ENCODE measurements at places on chromosomes 2 and 18.

DNA sequence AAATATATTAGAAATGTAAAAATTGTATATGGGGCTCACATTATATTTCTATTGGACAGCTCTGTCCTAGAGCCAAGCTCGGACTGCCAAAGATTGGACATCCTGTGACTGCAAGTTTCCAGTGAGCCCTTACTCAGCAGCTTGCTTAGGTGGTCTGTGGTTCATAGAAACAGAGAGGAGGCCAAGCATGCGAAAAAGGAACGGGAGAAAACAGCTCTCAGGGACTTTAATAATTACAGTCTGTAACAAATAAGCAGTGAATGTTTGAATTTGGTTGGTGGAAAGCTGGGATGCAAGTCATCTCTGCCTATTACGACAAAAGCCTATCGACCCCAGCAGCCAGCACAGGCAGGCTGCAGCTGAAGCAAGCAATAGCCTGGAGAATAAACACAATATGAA lies 35.6 kb downstream of the WIPF1 start:
- no peak for DNase-seq

GRCh38 chr2:219658196-219658846 lies 30.9 kb downstream of the SLC4A3 start:
- DNase-seq: no peak

DNA sequence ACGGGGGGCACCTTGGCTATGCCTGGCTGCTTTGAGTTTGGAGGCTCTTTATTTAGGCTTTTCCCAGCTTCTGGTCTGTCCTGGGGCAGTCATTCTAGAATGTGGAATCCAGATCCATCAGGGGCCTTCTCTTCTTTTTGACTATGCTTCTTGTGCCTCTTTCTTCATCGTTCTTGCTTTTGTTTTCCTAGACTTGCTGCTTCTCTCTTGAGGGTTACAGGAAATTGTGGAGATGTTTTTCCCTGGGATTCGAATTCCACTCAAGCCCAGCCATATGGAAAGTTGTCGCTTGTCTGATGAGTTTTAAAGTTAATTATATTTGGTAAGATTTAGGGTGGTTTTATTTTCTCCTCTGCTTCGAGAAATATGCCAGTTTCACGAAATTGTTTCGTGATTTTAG lies 2.4 kb downstream of the GLI2 start:
- no peak for DNase-seq

DNA sequence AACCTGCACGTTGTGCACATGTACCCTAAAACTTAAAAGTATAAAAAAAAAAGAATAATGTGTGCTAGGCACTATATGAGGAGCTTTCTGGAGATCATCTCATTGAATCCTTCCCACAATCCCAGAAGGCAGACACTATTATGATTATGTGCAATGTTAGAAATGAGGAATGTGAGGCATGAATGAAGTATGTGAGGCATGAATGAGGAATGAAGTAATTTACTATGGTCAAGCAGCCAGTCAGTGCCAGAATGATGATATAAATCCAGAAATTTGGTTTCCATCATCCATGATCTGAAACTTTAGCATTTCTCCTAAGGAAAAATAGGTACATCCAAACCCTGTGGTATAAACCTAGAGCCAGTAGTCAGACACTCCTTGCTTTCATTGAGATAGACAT lies 42.0 kb downstream of the CCDC148 start:
- no peak for DNase-seq
